T-cell (primary cell): ENCODE measurements at places on chromosomes 1 and 21.

DNA sequence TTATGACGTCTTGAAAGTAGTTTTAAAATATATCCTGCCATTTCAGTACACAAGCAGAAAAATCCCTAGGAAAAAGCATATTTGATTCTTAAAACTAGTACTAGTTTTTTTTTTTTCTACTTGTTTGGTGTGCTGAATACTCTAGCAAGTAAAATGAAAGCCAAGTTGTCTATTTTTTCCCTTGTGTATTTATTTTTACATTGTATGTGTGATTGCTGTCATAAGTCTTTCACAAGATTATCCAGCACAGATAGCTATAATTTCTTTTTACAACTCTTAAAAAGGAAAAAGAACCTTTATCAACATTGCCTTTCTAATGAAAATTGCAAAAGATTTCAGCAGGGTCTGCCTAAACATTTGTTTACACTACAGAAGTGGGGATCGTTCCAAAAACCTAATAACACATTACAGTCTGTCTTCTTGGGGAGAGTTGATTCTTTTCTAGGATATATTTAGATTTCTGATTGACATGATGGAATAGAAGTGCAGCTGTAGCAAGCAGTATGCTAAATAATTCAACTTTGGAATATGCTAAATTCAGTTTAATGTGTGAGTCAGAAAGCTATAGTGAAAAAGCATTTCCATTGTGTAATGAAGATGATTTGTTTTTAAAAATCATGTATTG is 2.5 kb downstream of the DR1 start:
- DNase-seq = no peak
- peak overlapping the region; percentile 10 for H3K4me3 ChIP-seq
- no peaks in the 10 kb centered on the region for H3K36me3 ChIP-seq
- no peak overlapping the region for H3K27ac ChIP-seq

DNA sequence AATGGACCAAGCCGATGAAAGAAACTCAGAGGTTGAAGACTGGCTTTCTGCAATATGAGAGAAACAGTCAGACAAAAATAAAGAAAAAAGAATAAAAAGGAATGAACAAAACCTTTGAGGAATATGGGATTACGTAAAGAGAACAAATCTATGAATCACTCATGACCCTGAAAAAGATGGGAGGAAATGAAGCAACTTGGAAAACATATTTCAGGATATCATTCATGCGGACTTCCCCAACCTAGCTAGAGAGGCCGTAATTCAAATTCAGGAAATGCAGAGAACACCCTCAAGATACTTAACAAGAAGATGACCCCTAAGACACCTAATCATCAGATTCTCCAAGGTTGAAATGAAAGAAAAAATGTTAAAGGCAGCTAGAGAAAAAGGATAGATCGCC is 705.3 kb upstream of the CHRM3 start:
- H3K27me3 ChIP-seq = no peaks in the 10 kb centered on the region
- DNase-seq = no peak
- H3K27ac ChIP-seq = no peak overlapping the region
- no peaks in the 10 kb centered on the region for H3K4me1 ChIP-seq
- no peaks in the 10 kb centered on the region for H3K36me3 ChIP-seq

DNA sequence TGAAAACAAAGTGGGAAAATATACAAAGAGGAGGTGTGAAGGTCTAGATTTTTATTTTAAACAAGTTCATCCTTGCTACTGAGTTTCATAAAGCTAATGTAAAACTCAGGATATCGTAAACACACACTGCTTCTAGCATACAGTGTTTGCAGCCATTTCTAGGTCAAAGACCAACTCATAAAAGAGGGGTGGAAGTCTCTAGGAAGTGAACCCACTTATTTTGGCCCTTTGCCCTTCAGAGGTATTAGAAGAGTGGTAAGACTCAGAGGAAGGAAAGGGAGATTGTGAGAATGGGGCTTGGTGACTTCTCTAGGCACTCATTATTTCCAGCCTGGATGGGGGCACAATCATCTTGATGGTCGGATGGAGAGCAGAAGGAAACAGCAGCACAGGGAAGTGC is 91.2 kb downstream of the TNFSF18 start:
- no peak overlapping the region for H3K27ac ChIP-seq
- H3K4me3 ChIP-seq = no peak overlapping the region
- DNase-seq = no peak
- no peaks in the 10 kb centered on the region for H3K36me3 ChIP-seq
- H3K4me1 ChIP-seq = no peaks in the 10 kb centered on the region

- H3K27ac ChIP-seq = no peak overlapping the region
- H3K27me3 ChIP-seq = no peaks in the 10 kb centered on the region
- no peaks in the 10 kb centered on the region for H3K4me1 ChIP-seq
- no peaks in the 10 kb centered on the region for H3K36me3 ChIP-seq
- no peak overlapping the region for H3K4me3 ChIP-seq
These were observed 291.1 kb upstream of the ADAMTS5 start for GRCh38 chr21:27257908-27258556.

DNA sequence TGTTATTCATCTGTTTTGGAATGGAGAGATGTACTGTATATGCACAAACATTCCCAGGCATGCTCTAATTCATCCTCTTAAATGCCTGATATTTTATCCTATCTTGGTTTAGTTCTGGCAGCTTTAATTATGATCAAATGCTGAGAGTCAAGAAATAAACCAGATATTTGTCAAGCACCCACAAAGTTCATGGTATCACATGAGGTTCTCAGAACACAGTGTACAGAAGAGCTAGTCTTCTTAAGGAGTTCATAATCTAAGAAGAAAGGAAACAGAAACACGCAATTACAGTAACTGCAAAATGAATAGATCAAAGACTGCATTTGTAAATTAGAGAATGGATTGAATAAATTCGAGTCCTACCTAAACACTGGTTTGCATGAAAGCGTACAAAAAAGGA is 58.3 kb upstream of the KCNH1 start:
- H3K4me1 ChIP-seq = no peaks in the 10 kb centered on the region
- DNase-seq = no peak
- no peak overlapping the region for H3K27ac ChIP-seq
- H3K4me3 ChIP-seq = no peak overlapping the region
- peaks cover 2% of the 10 kb centered on the region for H3K27me3 ChIP-seq

- H3K27ac ChIP-seq = no peak overlapping the region
- no peak for DNase-seq
- H3K36me3 ChIP-seq = no peaks in the 10 kb centered on the region
These were observed 802.1 kb downstream of the PLA2G4A start for GRCh38 chr1:187630653-187631380.

- no peak for DNase-seq
- no peaks in the 10 kb centered on the region for H3K4me1 ChIP-seq
- no peak overlapping the region for H3K27ac ChIP-seq
- H3K36me3 ChIP-seq = no peaks in the 10 kb centered on the region
These were observed 48.9 kb upstream of the POU3F1 start for GRCh38 chr1:38095454-38095931.

- DNase-seq = peak; percentile 35
- H3K4me1 ChIP-seq = no peaks in the 10 kb centered on the region
- H3K36me3 ChIP-seq = no peaks in the 10 kb centered on the region
- no peak overlapping the region for H3K27ac ChIP-seq
These were observed 5.1 kb upstream of the CLEC20A start for GRCh38 chr1:178501705-178502329.

DNA sequence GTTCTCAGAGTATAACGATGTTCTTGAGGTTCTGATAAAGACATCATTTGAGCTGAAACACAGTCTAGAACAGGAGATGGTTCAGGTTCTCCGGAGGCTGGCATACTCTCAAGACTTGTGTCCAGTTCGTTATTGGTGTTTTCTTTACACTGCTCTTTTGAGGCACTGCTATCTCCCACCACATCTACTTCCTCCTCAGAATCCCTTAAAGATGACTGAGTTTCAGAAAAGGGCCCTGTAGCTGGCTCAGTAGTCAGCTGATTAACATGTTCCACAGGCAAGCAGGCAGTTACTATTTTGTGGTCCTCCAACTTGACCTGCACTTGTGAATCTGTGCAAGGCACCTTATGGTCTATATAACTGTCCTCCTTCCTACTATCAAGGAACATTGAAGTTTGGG is 50.2 kb downstream of the ZZZ3 start:
- H3K27ac ChIP-seq = no peak overlapping the region
- H3K4me1 ChIP-seq = no peaks in the 10 kb centered on the region
- no peak for DNase-seq
- H3K36me3 ChIP-seq = peaks cover 48% of the 10 kb centered on the region

- H3K27ac ChIP-seq = no peak overlapping the region
- H3K27me3 ChIP-seq = peaks cover 81% of the 10 kb centered on the region
- H3K4me3 ChIP-seq = no peak overlapping the region
- H3K4me1 ChIP-seq = peaks cover 4% of the 10 kb centered on the region
- H3K36me3 ChIP-seq = no peaks in the 10 kb centered on the region
These were observed 3.0 kb downstream of the HLX start for GRCh38 chr1:220882061-220882891.

GRCh38 chr1:111666828-111667227 is 47.2 kb downstream of the RAP1A start:
- H3K27ac ChIP-seq = no peak overlapping the region
- no peaks in the 10 kb centered on the region for H3K27me3 ChIP-seq
- DNase-seq = no peak
- peaks cover 6% of the 10 kb centered on the region for H3K36me3 ChIP-seq
- H3K4me3 ChIP-seq = no peak overlapping the region

GRCh38 chr1:226495716-226496115 is 52.8 kb upstream of the STUM start:
- no peak overlapping the region for H3K27ac ChIP-seq
- no peak overlapping the region for H3K4me3 ChIP-seq
- no peaks in the 10 kb centered on the region for H3K27me3 ChIP-seq
- H3K36me3 ChIP-seq = no peaks in the 10 kb centered on the region
- H3K4me1 ChIP-seq = no peaks in the 10 kb centered on the region

- no peak overlapping the region for H3K27ac ChIP-seq
- no peaks in the 10 kb centered on the region for H3K4me1 ChIP-seq
- no peaks in the 10 kb centered on the region for H3K36me3 ChIP-seq
- H3K4me3 ChIP-seq = no peak overlapping the region
- no peak for DNase-seq
These were observed 351.4 kb downstream of the NPHP4 start for GRCh38 chr1:5640845-5641244.

DNA sequence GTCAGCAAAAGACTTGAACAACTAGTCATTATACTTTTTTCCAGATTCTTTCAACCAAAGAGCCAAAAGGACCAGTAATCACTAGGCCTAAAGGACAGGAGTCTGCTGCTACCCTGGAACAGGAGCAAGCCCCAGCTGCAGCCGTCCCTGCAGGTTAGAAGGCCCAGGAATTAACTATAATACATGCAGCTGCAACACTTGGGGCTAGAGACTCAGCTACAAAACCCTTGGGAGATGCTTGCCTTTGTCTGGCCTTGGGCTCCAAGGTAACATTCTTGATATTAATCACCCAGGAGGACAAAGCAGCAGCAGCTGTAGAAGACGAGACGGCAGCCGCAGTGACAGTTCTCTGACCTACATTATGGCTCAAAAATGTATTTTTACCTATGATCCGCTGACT is 841.2 kb upstream of the ADGRL4 start:
- no peak overlapping the region for H3K4me3 ChIP-seq
- no peaks in the 10 kb centered on the region for H3K36me3 ChIP-seq
- no peak for DNase-seq

DNA sequence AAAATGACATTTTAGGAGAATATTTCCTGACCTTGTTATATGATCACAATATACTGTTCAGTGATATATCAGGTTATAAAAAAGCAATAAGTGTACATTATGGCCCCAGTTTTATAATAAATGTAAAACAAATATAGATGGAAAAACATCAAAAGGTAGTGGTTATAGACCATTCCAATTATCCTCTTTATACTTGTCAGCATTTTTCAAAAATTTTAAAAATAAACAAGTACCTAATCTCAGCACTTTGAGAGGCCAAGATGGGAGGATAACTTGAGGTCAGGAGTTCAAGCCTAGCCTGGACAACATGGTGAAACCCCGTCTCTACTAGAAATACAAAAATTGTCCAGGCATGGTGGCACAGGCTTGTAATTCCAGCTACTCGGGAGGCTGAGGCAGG is 69.6 kb upstream of the B3GALNT2 start:
- H3K27ac ChIP-seq = no peak overlapping the region
- no peaks in the 10 kb centered on the region for H3K4me1 ChIP-seq
- no peak for DNase-seq
- no peak overlapping the region for H3K4me3 ChIP-seq
- no peaks in the 10 kb centered on the region for H3K27me3 ChIP-seq

GRCh38 chr1:223864084-223864483 is 18.3 kb upstream of the TP53BP2 start:
- no peak overlapping the region for H3K4me3 ChIP-seq
- no peak for DNase-seq
- H3K27me3 ChIP-seq = no peaks in the 10 kb centered on the region
- no peak overlapping the region for H3K27ac ChIP-seq

DNA sequence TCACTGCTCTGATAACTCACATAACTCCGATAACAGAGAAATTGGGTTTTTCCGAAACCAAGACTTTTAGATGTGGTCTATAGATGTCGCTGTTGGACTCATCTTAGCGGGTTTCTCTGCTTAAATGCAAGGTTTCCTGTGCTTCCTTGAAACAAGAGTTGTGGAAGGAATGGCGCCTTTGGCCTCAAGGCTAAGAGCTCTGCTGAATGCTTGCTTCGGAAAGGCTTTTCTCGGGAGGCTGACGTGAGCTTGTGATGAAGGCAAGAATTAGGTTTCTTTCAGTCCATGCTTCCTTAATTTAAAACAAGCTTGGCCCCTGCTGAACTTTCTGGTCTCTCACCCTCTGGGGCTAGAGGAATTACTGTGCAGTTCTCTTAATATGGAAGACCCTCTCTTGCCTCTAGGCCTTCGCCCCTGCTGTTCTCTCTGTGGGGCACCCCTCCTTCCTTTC is 113.5 kb downstream of the MAP3K21 start:
- H3K36me3 ChIP-seq = no peaks in the 10 kb centered on the region
- H3K27ac ChIP-seq = no peak overlapping the region
- peaks cover 16% of the 10 kb centered on the region for H3K27me3 ChIP-seq
- DNase-seq = no peak

- H3K27me3 ChIP-seq = peaks cover 20% of the 10 kb centered on the region
- DNase-seq = no peak
- no peak overlapping the region for H3K27ac ChIP-seq
- H3K36me3 ChIP-seq = no peaks in the 10 kb centered on the region
These were observed 138.0 kb upstream of the CD34 start for GRCh38 chr1:208048904-208049303.

- DNase-seq = no peak
- H3K4me1 ChIP-seq = no peaks in the 10 kb centered on the region
- H3K27me3 ChIP-seq = no peaks in the 10 kb centered on the region
- H3K27ac ChIP-seq = no peak overlapping the region
- H3K4me3 ChIP-seq = no peak overlapping the region
These were observed 36.0 kb upstream of the GPR37L1 start for GRCh38 chr1:202086579-202087350.

DNA sequence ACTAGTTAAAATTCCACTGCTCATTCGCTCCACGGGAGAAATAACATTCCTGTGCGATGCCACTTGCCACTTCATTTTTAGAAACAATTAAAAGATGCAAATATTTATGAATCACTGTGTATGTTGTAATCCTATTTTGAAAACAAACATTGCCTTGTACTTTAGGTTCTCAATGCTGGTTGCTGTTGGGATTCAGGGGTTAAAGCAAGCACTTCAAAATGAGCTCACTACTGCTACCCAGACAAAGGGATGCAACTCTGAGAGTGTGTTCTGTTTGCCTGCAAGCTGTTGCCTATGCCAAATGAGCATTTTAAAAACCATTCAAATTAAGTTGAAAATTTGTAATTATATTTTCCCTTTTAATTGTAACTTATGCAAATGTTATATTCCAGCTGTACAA is 87.5 kb downstream of the RWDD3 start:
- H3K27ac ChIP-seq = no peak overlapping the region
- H3K36me3 ChIP-seq = no peaks in the 10 kb centered on the region
- H3K4me3 ChIP-seq = no peak overlapping the region
- no peaks in the 10 kb centered on the region for H3K27me3 ChIP-seq
- no peaks in the 10 kb centered on the region for H3K4me1 ChIP-seq

GRCh38 chr21:34908419-34909055 is 140.6 kb downstream of the RUNX1 start:
- no peak overlapping the region for H3K4me3 ChIP-seq
- DNase-seq = no peak
- H3K4me1 ChIP-seq = peaks cover 9% of the 10 kb centered on the region
- no peaks in the 10 kb centered on the region for H3K27me3 ChIP-seq
